Bone marrow (tissue), 2 donors: ENCODE measurements at places on chromosomes 6 and 20.

DNA sequence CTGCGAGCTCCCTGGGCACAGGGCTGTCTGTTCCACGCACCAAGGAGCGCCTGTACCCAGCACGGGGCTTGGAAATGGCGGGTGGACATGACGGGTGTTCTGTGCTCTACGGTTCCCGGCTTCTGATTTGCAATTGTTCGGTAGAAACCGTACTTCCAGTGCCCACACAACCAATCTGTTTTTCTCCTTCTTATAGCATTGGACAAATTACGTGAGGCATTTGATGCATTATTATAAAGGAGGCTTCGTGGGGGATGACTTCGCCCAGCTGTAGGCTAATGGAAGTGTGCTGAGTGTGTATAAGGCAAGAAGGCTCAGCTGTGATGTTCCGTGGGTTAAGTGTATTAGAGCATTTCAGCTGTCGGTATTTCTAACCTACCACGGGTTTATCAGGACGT, 9.8 kb upstream of the RPS21 start:
- no peak for DNase-seq

GRCh38 chr6:84553527-84553926, 210.9 kb downstream of the TBX18 start:
- DNase-seq: no peak

GRCh38 chr6:24902782-24903181, 33.0 kb downstream of the RIPOR2 start:
- no peak for DNase-seq

DNA sequence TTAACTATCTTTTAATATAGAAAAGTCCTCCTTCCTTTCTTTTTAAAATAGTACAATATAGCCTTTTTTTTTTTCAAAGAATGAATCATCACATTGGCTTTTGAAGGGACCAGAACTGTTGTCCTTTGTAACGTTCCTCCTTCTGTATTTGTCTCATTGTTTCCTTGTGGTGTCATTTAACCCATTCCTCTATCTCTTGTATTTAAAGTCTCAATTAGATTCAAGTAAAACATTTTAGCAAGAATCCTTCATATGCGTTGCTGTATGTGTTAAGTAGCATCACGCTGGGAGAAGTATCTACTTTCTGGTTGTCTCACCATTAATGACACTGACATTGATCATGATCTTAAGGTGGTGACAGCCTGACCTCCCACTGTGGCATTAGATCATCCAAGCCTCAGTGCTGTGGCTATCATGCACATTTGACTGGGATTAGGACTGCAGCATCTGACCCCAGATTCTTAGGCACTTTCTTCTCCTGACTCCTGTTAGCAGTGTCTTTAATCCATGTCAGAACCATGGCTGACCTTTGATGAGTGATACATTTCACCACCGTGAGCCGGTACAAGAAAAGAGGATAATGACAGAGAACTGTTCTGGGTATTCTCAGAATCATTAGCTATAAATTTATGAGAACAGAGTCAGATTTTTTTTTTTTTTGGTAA, 67.5 kb upstream of the TFB1M start:
- no peak for DNase-seq

DNA sequence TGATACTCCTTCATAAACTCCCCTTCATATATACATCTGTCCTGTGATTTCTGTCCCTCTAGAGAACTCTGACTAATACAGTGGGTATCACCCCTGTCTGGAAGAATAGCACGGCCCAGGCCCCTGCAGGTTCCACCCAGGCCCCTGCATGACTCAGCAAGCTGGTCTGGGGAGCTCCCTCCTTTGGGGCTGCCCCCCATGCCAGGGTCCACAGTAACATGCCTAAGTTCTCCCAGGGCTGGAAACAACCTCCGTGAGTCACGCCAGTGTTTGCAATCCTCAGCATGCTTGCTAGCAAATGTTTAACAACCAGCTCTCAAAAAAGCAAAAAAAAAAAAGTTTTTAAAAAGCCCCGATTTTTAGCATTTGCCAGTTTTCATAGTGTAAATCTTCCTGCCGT, 134.3 kb upstream of the CDH4 start:
- no peak for DNase-seq

DNA sequence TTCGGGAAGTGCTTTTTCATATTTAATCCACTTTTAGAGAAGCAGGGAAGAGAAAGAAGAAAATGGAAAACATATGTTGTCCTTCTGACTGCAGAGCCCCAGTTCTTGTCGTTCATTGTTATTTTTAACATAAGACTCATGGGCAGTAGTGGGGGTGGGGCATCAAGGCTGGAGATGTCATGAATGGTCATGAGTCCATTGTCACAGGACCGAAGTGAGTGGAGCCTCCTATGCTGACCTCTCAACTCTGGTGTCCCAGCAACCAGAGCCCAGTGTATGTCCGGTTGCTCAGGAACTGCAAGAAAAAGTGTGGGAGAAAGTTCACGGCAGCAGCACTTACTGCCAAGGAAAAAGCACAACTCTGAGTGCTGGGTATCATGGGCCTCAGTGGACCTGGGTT, 108.6 kb downstream of the BANF2 start:
- no peak for DNase-seq

DNA sequence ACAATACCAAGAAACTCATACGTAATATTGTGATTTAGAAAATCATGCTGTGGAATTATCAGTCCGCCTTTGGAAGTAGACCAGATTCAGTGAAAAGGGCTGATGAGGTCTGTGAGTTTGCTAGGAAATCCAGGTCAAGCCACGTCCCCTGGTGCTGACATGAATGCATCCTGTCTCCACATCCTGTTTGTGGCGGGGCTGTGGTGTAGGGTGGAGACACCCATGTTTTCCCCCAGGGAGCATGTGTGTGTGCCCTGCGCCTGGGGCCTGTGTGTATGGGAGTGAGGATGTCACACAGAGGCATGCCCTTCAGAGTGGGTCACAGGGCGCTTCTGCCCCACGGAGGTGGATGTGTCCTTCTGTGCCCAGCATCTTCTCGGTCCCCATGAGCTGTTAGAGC, 109.1 kb downstream of the SASH1 start:
- no peak for DNase-seq

GRCh38 chr6:4093288-4093687, 14.4 kb upstream of the FAM217A start:
- DNase-seq: no peak

- DNase-seq: peak; percentile 78
These were observed 39.4 kb upstream of the PMEPA1 start for GRCh38 chr20:57749131-57749690.

GRCh38 chr6:142694054-142694453, 250.9 kb downstream of the HIVEP2 start:
- no peak for DNase-seq

- peak; percentile 32 for DNase-seq
These were observed 5.1 kb downstream of the GABBR1 start for GRCh38 chr6:29627755-29628418.

DNA sequence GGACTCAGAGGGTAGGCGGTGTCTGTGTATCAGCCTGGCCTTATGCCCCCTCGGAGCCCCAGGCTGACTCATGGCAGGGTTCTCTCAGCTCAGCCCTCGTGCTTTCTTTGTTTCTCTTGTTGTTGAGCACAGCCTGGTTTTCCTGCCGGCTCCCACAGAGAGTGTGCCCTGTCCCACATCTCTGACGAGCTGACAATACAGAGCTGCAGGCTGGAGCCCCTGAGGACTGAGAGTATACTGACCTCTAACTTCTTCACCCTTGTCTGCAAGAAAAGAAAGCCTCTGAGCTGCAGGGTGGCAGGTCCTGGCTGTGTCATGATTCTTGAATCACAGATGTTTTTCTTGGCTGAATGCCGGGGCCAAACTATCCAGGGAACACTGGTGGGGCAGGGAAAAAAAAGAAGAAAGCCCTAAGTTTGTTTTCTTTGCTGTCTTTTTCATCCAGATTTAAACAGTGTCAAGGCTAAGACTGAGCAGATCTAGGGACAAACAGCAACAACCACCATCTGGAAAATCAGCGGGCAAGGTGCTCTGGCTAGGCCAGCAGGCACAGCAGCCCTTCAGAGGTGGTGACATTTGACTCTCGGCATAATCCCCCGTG, 63.3 kb upstream of the ZNF133 start:
- no peak for DNase-seq

DNA sequence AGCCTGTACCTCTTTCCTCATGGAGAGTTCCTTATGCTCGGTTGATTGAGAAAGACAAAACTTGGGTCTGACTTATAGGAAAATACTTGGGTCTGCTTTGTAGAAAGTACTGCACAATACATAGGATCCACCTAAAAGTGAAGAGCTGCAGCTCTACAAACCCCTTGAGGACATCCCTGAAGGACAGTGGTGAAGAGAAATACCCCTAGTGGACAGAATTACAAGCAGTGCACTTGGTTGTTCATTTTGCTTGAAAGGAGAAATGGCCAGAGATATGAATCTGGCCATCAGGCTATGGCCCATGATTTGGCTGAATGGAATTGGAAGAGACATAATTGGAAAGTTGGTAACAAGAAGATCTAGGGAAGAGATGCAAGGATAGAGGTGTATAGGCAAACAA, 8.3 kb downstream of the CD24 start:
- no peak for DNase-seq

DNA sequence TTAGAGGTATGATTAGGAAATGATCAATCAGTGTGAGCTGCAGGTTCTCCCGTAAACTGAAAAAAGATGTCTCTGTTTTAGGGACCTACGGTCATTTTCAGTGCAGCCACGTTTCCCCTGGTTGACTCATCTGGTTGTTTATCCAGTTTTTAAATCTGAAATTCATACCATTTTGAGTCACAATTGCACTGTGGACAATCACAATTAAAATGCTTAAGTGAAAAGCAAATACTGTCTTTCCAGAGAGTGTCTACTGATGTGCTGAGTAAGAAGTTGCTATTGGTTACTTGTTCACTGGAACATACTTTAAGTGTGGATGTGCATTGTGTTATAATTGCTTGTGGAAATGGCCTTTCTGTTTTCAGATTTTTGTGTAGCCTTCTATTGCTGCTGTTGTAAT, 305.1 kb upstream of the SASH1 start:
- no peak for DNase-seq

DNA sequence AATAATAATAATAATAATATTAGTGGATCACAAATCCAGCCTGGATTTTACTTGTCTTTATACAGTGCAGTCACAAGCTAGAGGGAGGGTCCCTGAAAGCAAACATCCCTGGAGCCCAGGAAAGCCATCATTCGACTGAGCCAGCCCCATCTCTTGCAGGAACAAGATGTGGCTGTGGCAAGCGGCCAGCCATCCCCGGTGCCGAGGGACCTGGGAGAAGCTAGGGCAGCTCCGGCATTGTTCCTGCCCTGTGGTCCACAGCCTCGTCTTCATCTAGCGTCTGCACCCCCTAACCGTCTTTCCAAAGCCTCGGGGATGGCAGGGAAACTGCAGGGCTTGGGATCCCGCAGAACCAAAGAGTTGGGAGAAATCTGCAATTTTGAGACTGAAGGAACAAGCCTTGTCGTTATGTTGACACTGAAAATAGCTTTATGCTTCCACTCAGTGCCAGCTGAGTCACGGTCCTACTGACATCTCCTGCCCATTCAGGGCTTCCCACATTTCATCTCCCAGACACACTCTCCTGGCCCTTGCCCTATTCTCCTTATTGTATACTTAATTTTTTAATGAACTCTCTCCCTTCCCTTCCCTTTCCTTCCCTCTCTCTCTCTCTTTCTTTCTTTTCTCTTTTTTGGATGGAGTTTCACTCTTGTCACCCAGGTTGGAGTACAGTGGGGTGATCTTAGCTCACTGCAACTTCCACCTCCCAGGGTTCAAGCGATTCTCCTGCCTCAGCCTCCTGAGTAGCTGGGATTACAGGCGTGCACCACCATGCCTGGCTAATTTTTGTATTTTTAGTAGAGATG, 62.5 kb upstream of the ZNFX1 start:
- no peak for DNase-seq

DNA sequence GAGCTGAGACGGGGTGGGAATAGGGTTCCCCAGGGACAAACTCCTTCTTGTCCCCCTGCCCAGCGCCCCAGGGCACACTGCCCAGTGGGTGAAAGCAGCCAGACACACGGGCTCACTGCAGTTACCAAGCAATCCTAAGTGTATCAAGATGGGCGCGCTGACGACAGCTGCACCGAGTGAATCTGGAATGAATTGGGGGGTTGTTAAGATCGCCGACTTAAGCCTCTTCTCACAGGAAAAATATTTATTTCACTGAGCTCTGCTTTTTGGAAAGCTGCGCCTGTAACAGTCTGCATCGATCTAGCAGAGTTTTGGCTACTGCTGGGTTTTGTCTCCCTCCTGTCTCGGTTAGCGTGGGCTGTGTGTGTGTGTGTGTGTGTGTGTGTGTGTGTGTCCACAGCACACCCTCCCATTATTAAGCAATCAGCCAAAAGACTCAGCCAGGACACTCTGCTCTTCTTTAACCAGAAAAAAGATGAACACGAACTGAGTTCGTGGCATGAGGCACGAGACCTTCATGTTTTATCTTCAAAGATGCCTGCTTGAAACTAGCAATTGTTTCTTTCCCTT, 35.9 kb downstream of the RIPOR3 start:
- DNase-seq: no peak

- DNase-seq: no peak
These were observed 190.2 kb downstream of the BMP7 start for GRCh38 chr20:57076152-57076652.

DNA sequence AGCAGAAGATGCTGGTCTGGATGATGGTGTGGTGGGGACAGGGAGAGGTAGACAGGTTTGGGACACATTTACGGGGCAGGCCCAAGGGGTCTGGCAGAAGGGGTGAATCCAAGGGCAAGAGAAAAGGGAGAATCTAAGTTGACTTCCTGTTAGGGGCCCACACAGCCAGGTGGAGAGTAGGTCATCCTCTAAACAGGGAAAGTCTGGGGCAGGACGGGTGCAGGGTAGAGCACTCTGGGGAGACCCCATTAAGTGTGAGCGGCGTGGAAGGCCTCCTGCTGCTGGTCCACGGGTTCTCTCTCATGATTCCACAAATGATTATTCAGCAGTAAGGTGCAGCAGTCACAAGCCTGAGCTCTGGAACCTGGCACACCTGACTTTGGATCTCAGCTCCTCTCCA, 2.7 kb downstream of the SRXN1 start:
- no peak for DNase-seq

- no peak for DNase-seq
These were observed 125.6 kb downstream of the BANF2 start for GRCh38 chr20:17825252-17825959.

DNA sequence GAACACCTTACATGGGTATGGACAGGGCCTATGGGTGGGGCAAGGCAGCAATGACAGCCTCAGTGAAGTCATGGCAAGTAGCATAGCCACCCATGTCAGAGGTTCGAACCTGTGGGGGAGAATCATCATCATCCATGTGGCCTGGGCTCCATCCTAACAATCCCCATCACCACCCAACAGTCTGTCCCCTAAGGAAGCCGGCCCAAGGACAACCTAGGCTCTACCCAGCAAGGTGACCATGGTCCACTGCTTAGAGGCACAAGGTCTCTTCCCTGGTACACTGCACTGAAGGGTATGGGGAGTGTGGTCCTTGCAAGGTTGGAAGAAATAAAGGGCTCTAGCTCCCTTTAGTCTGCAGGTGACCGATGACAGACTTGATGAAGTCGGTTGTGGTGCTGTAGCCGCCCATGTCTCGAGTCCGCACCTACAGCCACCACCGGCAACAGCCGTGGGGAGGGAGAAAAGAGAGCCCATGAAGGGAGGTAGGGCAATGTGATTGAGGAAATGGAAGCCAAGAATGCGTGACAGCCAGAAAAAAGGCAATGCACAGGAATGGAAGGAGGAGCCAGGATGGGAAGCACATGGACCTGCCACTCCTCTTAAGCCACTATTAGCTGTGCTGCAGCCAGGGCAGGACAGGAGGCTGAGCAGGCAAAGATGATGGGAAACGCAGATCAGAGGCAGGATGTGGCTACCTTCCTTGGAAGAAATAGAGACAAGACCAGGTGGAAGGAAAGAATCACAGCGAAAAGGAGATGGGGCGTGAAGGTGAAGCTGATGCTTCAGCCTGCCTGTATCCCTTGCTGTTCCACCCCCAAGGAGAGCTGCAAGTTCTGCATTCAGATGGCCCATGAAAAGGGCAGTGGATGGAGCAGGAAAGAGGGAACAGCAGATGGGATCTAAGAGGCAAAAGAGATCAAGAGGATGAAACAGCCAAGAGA, 5.3 kb downstream of the IDH3B start:
- DNase-seq: no peak
